CD4-positive, alpha-beta memory T cell (primary cell): ENCODE measurements at places on chromosomes 7 and 10.

GRCh38 chr7:138981332-138982203 is at the start of gene KIAA1549:
KIAA1549 (minus strand) TSS chr7:138981389; CDS start chr7:138981269, 120 bp downstream.
- DNase-seq: peak; percentile 29

DNA sequence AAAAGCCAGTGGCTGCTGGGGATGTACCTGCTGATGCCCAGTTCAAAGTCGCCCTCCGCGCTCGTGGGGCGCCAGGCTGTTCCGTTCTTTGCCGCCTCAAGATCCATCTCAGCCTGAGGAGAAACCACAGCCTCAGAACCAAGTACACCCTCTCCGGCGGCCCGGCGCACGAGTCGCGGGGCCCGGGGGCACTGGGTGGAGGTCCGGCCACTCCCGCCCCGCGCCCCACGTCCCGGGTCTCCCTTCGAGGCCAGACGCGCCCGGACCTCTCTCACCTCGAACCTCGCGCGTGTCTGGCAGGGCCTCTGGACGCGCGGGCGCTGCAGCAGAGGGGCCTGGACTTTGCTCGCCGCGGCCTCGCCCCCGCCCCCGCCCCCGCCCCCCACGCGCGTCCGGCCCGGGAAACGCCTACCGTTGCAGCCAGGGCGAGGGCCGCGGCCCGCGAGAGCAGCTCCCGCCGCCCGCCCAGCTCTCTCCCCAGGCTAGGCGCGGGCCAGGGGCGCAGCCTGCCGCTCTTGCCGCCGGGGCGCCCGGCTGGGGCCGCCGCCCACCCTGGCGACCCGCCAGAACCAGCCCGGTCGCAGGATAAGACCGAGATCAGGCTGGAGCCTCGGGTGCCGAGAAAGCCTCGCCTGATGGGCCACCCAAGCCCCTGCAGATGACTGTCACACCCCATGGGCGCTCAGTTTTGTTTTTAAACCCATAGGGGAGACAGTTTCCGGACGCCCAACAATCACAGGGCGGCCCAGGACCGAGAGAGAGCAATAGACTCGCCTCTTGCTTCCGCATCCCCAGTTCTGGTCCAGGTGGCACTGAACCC is at the start of gene ABCB4:
ABCB4 (minus strand) TSS at position 322 of the 820 bp plus-strand sequence; CDS start at position 107, 215 bp downstream.
- no peak for DNase-seq

GRCh38 chr7:135914346-135914745 is 62.8 kb downstream of the MTPN start:
- no peak for DNase-seq

DNA sequence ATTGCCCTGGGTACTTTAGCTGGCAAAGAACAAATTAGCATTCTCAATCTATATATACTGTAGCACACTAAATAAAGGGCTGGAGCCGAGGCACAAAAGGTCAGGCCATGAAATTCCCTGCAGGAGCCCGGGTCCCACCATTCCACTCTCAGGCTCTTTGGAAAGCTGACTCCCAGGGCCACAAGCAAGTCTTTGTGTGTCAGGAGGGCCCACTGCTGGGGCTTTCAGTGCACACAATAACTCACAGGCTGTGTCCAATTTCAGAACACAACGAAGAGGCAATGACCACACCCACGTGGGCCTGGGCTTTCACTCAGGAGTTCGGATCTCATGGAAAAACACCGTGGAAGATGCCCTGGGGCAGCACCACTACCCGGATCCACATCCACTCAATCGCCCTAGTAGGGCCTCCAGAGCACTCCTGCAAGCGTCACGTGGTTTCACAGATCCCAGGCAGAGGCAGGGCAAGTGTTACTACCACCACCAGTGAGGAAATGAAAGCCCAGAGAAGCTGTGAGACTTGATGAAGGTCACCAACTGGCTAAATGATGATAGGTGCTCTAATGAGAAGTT is 60.3 kb downstream of the COBL start:
- no peak for DNase-seq

- DNase-seq: no peak
Observed at GRCh38 chr7:76261931-76262330, 40.5 kb upstream of the HSPB1 start.

DNA sequence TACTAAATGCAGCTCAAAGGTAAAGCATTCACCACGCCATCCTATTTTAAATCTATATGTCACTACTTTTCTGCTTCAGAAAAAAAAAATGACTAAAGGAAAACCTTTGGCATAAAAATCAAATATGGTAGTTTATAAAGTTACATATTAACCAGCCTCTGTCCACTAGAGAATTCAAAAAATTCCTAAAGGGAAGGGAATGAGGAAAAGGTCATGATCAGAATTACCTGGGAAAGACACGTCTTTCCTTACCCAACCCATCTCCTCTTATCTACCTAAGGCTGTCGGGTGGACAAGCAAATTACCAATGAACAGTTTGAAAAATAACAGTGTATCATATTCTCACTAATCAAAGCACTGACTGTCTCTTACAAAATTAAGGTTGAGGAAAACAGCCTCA is 100.7 kb upstream of the TMEM106B start:
- no peak for DNase-seq

DNA sequence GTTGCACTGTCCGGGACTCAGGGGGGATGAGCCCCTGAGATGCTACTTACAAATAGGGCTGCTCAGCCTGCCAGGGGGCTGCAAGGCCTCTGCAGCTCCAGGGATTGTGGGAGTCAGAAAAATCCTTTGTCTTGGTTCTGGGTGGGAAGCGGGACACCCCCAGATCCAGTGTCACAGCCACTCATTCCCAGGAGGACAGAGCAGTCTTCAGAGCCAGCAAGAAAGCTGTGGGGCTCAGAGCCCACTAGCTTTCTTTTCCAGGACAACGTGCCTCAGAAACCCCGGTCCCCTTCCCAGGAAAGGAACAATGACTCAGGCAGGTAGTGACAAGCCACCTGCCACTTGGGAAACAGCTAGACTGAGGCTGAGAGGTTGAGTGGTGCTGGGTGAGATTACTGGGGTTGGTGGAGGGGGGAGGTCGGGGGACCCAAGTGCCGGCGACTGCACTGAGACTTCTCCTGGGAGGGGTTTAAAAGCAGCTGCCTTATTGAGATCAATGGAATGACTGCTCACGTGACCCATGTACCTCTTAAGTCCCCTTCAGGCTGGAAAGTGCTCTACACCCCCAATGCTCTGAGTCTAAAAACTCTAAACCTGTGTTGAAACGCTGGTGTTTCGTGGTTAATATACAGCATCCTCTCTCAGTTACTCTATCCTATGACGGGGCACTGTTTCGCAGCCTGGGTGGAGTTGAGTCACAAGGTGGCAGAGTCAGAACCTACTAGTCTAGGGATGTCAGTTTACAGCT is 123.6 kb downstream of the UBE2H start:
- peak; percentile 55 for DNase-seq

- no peak for DNase-seq
Observed at GRCh38 chr7:16268821-16269768, 152.2 kb downstream of the CRPPA start.

GRCh38 chr7:26189697-26190096 is 10.8 kb downstream of the HNRNPA2B1 start:
- no peak for DNase-seq

DNA sequence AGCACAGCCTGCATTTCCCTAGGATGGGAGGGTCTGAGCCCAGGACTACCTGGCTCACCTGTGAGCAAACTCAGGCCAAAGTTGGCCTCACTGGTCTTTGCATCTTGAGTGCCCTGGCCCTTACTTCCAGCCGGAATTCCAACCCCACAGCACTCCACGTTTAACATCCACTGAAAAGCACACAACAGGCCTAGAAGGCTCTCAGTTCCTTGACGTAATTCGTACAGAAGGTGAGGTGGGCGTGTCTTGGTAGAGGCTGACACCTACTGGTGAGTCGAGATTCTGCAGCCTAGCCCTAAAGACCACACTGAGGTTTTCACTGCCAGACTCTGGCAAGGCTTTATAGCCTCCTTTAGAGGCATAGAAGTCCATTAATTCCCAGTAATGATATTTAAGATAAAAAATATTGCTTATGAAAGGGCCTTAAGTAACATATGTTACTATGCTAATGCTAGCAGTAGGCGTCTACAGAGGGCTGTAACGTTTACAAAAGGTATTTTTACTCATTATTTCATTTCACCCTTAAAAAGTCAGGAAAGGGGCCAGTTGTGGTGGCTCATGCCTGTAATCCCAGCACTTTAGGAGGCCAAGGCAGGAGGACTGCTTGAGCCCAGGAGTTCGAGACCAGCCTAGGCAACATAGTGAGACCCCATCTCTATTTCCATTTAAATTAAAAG is 95.8 kb downstream of the HIP1 start:
- DNase-seq: peak; percentile 59
